ENCODE measurements at places on chromosomes 16 and 17.

GRCh38 chr17:16527298-16527697, 35.3 kb upstream of the LRRC75A start:
- DNase-seq, result no peak

- DNase-seq, result no peak
Observed at GRCh38 chr16:89393738-89394406, 96.5 kb downstream of the ANKRD11 start.

DNA sequence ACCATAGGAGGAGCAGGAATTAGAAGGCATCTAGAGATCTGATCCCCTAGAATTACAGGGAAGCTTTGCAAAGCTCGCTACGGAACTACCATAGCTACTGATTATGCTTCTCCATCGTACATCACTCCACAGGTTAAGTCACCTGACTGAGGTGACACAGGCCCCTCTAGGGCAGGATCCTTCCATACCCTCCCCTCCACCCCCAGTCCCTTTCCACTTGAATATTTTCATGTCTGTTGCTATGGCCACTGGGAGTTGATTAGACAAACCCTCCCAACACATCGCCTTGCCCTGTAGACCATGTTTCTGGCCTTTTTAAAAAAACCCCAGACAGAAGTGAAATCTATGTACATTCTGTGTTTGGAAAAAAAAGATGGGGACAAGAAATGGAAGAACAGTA, 287.1 kb downstream of the SOX9 start:
- no peak for DNase-seq

DNA sequence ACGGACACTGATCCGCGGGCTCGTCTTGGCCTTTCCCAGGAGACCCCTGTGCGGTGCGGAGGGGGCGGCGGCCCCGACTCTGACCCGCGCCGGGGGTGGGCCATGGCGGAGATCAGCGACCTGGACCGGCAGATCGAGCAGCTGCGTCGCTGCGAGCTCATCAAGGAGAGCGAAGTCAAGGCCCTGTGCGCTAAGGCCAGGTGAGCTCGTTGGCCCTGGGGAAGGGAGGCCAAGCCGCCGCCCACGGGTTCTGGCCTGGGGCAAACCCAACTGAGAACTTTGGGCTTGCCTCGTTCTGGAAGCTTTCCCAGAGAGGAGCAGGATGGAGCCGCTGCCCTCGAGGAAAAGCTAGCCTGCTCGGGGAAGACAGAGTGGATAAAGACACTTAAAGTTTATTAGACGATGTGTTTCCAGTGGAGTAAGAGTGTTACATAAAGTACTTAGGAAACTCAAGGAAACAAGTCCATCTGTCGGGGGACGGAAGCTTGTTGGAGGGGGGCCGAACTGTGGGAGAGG, 540 bp downstream of the PPP4C start:
- no peak for DNase-seq

DNA sequence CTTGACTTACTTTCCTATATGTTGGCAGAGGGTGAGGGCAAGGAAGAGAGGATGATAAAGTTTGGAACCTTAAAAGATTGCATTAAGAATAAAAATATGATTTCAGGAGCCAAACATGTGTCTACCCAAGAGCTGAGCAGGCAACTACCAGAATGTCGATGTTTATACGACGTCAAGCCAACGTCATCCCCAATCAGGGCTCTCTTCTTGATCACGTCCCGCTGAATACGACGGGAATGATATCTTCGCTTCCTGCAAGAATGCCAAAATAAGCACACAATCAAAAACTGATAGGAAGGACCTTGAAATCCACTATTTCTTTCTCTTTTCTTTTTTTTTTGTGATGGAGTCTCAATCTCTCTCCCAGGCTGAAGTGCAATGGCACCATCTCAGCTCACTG, 20.1 kb upstream of the ITGAE start:
- no peak for DNase-seq

DNA sequence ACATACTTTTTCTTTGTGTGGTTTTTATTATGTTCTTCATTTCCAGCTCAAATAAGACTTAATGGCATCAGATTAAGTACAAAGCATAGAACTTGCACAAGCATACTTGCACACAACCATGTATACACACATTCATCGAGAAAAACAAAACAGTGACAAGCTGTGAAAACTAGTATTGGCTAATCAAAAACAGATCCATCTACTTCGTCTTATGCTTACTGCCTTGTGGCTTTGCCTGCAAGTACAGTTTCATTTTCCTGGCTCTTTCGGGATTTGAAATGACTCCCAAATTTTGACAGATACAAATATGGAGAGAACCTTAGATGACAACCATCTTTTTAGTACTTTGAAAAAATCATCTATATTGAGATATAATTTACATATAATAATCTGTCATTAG, 338.3 kb downstream of the BCAS3 start:
- DNase-seq, result no peak

DNA sequence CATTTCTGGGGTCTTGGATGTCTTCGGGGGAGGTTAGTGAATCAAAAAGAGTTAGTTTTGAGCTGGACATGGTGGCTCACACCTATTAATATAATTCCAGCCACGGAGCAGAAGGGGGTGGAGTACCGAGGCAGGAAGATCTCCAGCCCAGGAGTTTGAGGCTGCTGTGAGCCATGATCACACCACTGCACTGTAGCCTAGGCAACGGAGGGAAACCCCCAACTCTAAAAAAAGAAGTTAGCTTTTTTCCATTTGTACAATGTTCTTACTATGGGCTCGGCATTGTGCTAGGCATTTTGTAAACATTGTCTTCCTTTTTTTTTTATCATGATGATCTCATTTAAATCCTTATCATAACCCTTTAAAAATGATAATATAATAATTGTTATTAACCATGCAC, 8.3 kb upstream of the SNF8 start:
- DNase-seq, result no peak

DNA sequence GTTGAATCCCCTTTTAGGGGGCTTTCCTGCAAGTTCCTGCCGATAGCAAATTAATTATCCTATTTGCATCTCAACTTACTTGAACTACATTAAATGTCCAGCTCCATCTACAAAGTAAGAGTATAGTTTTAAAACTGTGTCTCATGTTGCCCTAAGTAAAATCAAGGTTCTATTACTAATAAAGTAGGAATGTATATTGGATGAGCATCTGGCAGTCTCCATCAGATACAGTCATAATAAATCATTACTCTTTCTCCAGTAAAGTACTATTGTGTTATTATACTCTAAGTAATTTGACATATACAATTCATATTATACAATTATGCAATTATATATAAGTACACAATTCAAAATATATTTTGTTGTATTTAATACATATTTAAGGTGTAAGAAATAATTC, 249.3 kb downstream of the CEP112 start:
- no peak for DNase-seq

DNA sequence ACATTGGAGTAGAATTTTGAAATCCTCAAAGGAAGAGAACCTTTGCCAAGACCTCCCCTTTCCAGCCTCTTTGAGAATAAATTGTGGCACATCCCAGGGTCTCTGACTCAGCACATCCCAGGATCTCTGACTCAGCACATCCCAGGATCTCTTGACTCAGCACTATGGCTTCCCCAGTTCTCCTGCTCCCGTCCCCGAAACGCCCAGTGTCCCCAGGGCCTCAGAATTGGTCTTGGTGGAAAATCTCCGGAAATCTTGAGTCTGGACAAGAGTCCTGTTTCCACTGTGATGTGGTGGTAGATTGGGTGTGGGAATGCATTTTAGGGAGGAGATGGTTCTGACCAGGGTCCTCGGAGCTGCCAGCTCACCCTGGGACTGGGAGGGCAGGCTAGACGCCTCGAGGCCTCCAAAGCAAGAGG, 19.2 kb downstream of the PLXDC1 start:
- DNase-seq, result no peak

GRCh38 chr16:88651276-88651988, 579 bp upstream of the CYBA start:
- no peak for DNase-seq

DNA sequence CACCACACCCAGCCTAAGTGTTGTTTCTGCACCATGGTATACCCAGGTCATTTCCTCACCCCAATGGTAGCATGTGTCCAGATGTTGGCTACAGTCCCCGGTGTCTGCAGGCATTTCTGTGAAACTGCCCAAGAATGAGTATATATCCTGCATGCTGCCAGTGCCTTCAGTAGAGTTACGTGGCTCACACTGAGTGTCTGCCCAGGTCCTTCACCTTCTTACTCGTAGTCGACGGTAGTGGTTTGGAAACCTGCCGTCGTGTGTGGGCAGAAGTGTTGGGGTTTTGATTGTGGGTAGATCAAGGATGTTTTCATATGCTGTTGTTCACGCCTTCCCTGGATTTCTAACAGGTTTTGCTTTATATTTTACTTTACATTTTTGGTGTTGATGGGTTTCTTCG, 16.8 kb downstream of the TCF25 start:
- no peak for DNase-seq

GRCh38 chr16:27401768-27402568, at the start of gene IL21R:
Gene IL21R, plus strand, starts transcription at chr16:27402174. Its CDS starts 27,898 bp downstream, at chr16:27430072.
- DNase-seq, result peak; percentile 85

DNA sequence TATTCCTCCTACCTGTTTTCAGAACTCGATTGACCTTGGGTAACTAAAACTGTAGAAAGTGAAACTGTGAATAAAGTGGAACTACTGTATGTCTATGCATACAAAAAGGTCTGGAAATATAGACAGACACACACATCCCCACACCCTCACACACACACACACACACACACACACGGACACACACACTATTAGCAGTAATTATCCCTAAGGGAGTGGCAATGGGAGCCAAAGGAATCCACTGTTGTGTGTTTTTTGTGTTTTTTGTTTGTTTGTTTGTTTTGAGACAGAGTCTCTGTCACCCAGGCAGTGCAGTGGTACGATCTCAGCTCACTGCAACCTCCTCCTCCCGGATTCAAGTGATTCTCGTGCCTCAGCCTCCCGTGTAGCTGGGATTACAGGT, 26.6 kb upstream of the SRCIN1 start:
- no peak for DNase-seq

GRCh38 chr16:1102921-1103635, 7.0 kb upstream of the C1QTNF8 start:
- peak; percentile 4 for DNase-seq

DNA sequence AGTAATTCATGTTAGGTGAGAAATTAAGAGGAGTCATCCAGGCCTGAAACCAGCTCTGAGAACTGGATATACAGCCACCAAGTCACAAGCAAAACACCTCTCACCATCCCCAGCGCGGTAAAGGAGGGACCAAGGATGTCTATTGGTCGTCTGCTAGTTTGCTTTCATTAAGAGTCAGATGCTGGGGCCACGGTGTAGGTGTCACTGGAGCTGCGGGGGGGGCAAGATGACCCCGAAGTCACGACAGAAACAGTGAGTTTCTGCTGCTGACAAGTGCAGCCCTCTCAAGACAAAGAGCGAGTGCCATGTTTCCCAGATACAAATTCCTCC, 790 bp downstream of the NCBP3 start:
- no peak for DNase-seq

GRCh38 chr17:74217037-74217730, 3.8 kb downstream of the TTYH2 start:
- DNase-seq, result no peak

GRCh38 chr17:4944163-4944553, 4.1 kb downstream of the RNF167 start:
- no peak for DNase-seq

- DNase-seq, result no peak
Observed at GRCh38 chr17:66441101-66441661, 138.8 kb downstream of the PRKCA start.

DNA sequence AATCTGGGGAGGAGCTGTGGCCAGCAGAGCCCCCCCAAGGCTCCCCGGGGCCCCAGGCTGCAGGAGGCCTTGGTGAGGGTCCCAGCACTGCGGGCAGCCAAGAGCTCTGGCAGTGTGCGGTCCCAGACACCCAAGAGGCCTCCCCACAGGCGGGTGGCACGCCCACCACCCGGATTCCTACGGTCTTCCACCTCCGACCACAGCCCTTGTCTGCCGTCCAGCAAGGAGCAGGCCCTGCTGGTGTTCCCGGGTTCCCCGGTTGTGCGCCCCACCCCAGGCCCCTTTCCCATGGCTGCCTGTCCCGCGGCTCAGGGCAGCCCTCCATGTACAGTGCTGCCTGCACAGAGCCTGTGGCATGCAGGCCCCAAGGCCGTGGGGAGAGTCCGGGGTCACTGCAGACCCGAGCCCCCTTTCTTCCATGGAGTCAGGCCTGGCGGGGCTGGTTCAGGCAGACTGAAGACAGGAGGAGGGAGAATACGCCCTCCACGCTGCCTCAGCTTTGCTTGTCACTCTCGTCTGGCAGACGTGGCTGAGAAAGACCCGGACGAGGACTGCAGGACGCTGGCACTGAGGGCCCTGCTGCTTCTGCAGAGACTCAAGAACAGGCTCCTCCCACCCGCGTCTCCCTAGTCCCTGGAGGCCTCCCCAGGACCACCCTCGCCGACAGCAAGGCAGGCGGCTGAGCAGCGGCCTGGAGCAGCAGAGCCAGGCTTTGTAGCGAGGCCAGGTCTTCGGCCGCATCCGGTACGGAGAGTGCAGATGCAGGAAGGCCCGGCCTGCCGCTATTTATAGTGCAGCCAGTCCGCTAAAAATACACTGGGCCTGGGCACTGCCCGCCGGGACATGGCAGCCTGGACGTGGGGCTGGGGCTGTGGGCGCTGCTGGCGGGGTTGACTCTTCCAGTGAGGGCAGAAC, 16.4 kb downstream of the TELO2 start:
- DNase-seq, result no peak

DNA sequence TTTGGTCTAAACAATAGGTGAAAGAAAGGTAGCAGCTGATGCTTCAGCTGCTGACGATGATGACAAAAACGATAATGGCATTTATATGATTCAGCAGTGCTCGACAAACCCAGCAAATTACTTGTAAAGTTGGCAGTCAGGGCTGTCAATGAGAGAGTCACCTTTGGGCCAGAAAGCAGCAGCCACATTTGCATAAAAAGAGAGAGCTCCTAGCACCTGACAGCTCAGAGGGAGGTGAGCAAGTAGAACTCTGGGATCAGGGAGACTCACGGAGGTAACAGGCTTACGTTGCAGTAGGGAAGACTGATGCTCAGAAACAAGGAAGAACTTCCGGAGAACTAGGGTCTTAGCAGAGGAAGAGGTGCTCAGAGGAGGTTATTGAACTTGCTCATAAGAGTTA, 291.9 kb upstream of the ZFHX3 start:
- DNase-seq, result no peak

DNA sequence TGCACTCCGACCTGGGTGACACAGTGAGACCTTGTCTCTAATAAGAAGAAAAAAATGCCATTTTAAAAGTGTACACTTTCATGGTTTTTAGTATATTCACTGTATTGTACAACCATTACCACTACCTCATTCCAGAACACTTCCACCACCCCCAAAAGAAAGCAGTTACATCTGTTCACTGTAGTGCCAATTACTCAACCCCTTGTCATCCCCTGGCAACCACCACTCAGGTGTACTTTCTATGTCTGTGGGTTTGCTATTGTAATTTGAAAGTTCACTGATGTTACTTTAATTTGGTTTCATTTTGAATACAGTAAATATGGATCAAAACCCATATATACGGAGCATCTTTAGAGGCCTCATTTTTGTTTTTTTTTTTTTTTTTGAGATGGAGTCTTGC, 6.1 kb downstream of the ZG16 start:
- DNase-seq, result no peak

- no peak for DNase-seq
Observed at GRCh38 chr17:10368561-10368960, 4.2 kb downstream of the MYH13 start.

All from activated CD8-positive, alpha-beta memory T cell treated with anti-CD3 and anti-CD28 coated beads for 1 hour (primary cell).